ENCODE measurements at places on chromosomes 12 and 14.

DNA sequence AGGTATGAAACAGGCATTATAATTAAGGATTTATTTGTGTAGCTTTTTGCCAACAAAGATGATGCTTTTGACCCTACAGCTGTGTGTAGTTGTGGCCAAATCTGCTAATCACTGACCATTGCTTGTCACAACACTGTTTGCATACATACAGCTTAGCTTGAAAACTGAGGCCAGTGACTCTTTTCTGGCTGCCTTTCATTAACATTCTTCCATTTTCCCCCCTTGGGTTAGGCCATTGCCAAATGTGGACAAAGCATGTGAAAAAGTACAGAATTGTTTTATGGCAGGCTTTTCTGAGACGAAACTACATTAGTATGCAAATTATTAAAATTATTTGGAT is 263.3 kb downstream of the SLC16A7 start:
- DNase-seq, result no peak

DNA sequence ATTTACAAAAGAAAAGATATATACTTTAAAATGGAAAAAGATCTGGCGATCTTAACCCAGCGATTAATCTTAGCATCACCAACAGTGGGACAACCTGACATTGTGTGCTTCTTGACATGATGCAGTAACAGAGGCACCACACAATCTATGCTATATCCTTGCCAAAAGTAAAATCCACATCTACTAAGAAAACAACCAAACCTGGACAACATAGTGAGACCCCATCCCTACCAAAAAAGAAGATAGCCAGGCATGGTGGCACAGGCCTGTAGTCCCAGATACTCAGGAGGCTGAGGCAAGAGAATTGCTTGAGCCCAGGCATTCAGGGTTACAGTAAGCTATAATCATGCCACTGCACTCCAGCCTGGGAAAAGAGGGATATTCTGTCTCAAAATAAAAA is 50.5 kb downstream of the SINHCAF start:
- no peak for DNase-seq

DNA sequence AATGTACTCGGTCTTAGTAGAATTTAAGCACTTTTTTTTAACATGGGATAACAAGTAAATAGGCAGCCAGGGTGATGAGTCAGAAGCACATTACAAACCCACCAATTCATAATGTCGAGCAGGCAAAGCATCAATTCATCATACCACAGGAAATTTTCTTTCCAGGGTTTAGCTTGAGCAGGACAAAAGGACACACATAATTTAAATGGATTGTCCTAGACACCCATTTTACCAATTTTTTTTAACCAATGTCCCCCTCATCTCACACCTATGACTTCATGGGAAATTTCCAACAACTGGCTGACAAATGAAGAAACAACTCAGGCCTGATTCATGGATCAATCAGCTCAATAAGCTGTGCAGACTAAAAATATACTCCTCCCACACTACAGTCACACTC is 58.8 kb upstream of the FOXG1 start:
- peak; percentile 33 for DNase-seq

- no peak for DNase-seq
These were observed 45.4 kb upstream of the GZMB start for GRCh38 chr14:24679248-24679961.

DNA sequence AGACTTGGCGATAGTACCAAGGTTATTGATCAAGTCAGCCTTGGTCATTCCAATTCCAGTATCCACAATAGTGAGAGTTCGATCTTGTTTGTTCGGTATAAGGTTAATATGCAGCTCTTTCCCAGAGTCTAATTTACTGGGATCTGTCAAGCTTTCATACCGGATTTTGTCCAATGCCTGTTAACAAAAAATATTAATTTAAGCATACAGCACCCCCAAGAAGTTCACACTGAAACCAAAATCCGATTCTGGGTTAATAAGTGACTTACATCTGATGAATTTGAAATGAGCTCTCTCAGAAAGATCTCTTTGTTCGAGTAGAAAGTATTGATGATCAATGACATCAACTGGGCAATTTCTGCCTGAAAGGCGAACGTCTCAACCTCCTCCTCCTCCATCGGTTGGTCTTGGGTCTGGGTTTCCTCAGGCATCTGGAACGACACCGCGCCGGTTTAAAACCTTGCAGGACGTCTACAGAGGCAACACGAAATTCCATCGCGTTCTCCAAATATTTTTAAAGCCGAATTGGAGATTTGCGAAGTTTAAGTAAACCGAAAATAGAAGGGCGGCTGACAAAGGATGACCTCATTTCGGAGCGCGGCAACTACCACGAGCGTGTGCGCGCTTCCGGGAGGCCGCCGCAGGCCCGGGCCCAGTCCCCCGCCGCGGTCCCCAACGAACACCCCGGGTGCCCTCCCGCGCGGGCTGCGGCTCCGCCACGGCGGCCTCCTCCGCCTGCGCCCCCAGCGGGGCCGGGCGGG is 716 bp downstream of the HSP90AA1 start:
- DNase-seq, result no peak

- no peak for DNase-seq
These were observed 91.2 kb downstream of the RCOR1 start for GRCh38 chr14:102683399-102684297.

- DNase-seq, result peak; percentile 79
These were observed 25.2 kb upstream of the KRT78 start for GRCh38 chr12:52873832-52874572.

- DNase-seq, result no peak
These were observed 191.6 kb upstream of the TMEM132C start for GRCh38 chr12:128075332-128075731.

DNA sequence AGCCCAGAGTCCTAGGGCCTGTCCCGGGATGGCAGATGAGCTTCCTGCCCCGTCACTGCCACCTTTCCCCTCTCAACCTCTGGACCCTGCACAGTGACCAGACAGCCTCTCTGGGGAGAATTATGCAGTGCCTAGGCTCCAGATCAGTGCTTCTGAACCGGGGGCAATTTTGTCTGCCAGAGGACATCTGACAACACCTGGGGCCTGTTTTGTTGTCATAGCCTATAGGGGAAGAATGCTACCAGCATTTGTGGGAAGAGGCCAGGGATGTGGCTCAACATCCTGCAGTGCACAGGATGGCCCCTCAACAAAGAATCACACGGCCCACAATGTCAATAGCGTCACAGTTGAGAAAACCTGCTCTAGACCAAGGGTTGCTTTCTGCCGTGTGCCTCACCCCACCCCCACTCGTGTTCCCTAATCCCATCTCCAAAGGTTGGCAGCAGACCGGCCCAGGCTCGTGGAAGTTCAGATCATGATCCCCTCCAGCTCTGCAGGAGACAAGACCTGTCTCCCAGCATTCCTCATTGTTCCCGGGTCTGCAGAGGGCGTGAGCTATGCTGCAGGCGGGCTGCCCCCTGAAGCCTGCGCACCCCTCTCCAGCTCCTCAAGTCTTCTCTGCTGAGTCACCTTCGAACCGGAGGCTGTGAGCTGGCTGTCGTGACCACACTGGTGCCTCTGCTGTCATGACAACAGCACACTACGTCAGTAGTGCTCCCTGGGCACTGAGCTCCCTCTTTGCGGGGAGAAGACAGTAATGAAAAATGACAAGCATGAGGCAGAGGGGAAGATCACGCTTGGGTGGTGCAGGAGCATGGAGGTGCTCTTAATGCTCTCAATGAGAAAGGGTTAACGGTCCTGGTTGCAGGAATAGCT is 2.0 kb upstream of the GAPDH start:
- DNase-seq, result peak; percentile 94

GRCh38 chr14:62123961-62124360 is 361.7 kb downstream of the SNAPC1 start:
- no peak for DNase-seq

DNA sequence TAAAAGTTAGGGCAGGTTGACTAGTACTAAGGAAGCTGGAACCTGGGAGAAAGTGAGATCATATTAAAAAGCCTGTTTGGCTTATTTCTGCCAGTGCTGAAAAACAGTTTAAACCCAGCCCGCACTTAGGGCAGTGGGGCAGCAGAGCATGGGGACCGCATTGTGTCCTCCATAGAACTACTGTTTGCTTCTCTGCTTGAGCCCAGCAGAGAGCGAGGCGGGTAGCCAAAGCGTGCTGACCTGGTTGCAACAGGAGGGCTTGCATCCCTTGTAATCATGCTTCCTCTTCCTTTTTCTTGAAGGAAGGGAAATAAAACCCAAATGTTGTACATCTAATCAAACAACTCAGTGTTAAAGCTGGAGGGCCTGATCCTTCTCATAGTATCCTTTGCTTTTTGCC is 82.5 kb upstream of the HOXC13 start:
- no peak for DNase-seq

GRCh38 chr12:122081697-122082221 is 3.2 kb downstream of the MLXIP start:
- DNase-seq, result no peak

DNA sequence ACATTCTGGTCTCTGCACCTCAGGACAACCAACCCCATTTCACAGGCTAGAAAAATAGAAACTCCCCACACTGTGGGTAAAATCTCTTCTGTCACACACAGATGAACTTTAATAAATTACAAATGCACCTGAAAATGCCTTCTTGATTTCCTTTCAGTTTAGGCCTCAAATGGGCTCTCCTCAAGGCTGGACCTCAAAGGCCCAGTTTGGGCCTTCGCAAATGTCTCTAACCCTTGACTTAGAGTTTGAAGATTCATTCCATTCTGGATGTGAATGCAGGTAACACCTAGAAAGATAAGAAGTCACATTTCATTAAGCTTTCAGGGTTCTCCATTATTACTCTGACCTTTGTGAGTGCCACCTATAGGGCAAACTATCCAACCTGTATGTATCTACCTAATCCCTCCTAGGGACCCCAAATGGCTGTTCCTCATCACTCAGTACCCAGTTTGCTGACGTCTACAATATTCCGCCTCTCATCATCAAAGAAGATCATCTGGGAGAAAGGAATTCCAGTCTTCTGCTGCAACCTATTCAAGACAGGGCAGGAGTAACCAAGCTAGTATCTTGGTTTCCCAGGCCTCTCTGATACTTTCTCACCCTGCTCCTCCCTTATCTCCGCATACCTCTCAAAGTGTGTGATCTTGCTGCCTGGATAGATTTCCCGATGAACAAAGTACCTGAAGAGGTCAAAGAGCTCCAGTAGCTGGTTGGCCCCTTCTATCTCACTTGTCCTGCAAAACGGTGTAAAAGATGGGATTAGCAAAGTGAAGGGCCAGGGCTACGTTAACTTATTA is 776 bp upstream of the CHMP4A start:
- no peak for DNase-seq

- no peak for DNase-seq
These were observed 163.4 kb downstream of the OTOGL start for GRCh38 chr12:80262771-80263170.

DNA sequence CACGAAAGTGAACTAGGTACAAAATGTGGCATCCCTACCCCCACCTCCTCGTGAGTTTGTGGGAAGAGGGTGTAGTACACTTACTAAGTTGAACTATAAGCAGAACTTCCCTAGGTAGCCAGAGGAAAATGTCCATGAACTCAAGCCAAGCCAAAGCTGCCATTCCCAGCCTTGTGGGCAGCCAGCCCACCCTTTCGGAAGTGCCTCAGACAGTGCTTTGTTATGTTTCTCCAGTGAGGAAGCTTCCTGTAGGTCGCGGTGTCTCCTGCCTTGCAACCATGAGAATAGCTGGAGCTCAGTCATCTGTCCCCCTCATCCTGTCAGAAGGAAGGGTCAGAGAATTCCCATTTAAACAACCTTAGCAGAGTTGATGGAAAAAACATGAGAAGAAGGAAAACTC is 266.9 kb downstream of the DUSP6 start:
- no peak for DNase-seq

DNA sequence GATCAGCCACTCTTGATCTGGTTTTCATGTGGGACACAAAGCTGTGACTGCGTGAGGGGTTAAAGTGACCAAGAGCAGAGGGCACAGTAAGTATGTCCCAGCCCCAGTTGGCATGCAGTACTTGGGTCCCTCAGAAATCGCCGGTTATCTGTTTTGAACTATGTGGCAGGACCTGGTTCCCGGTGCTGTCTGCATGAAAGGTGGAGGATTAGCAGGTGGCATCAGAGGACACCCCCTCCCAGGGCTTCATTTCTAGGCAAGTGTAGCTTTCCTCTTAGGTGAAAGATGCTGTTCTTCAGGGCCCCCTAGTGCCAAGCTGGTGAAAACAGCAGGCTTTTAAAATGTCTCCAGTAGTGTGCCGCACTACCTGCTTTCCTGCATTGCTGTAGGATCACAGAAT is 57.1 kb downstream of the ATG14 start:
- no peak for DNase-seq

DNA sequence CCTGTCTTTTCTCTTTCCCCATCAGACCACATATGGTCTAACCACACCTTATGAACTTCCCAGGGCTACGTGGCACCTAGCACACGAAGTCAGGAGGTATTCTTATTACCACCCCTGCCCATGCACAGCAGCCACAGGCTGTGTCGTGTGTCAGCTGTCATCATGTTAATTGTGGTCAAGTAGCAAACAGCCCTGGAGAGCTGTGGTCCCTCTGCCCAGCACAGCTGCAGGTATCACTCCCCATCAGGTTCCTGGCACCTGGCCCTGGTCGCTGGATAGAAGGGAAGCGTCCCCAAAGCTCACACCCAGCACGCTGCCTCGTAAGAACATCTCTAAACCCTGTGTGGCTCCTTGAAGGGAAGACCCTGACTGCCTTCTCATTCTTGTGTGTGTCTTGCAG is 45.4 kb downstream of the CLMN start:
- DNase-seq, result no peak

- DNase-seq, result no peak
These were observed 53.6 kb upstream of the SRSF5 start for GRCh38 chr14:69713209-69713781.

DNA sequence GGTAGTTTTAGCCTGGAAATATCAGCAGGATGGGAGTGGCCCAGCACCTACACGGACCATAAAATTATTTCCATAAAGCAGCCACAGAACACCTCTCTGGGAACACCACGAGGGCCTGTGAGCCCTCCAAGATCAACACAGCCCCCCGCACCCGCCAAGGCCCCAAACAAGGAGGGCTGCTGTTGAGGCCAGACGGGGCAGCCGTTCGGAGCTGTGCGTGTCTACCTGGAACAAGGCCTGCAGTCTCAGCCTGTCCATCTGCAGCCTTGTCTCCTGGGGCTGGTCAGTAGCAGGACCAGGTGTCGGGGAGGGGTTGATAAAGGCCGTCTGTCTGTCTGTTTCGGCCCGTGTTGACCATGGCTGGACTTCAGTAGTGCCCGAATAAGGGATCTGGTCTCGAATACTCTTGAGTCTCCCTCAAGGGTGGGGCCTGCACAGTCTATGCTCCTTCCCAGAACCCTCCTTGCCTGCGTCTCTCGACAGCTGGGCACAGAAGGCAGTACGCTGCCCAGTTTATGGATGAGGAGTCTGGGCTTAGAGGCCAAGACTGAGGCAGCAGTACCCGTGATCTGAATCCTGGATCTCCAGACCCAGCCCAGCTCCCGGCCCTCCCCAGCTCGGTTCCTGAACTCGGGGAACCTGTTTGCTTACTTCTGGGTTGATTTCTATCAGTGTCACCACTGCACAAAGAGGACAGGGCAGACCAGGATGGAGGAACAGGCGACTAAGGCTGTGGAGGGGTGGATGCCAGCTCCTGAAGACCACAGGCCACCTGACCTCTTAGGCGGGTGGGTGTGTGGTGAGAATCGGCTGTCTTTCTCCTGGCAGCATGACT is 23.1 kb upstream of the DLK1 start:
- no peak for DNase-seq

Measured in fibroblast of skin of left biceps (primary cell).